ENCODE measurements at places on chromosomes 4 and X.

DNA sequence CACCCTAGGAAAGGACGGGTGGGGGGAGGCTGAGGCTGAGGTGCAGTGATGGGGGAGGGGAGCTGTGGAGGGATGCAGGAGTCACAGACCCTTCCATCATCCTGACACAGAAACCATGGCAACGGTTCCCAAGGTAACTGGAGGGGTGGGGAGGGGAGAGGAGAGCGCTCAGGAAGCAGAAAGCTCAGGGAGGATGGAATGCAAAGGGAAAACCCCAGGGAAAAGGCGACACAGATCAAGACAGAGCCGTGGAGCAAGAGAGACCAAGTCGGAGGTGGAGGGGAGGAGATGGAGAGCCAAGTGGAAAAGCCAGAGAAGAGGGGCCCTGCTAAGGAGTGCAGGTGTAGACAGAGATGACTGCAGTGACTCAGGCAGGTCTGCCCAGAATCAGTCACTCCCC is 14.5 kb downstream of the L1CAM start:
- DNase-seq: no peak

DNA sequence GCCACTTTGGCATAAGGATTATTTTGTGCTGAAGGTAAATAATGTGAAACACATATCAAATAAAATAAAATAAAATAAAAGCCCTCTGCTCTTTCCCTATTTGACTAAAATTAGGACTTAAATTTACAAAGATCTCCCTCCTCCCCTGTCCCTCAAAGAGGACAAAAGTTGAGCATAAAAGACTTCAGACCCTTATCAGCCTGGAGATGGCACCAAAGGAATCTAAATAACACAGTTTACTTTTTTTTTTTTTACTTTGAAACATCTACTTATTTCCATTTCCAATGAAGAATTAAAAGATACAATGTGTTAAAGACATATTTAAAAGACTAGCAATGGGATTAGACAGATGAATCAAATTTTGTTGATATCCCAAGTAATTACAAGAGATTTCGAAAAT is 89.7 kb downstream of the EPHA5 start:
- DNase-seq: no peak

DNA sequence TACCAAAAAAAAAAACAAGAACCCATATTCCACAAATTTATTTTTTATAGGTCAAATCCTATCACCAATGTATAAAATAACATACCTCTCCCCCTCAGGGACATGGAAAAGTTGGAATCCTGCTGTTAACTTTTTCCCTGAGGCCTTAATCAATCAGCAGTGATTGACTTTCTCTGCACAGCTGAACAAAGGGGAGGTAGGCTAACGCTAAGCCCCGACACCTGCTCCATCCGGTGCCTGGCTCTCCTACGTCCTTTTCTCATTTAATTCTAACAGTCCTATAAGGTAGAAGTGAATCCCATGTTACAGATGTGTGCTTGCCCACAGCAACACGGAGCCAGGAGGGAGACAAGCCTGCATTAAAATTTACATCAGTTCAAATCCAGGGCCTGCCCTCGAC is 2.8 kb downstream of the CENPU start:
- no peak for DNase-seq

- no peak for DNase-seq
Measured at GRCh38 chrX:112704187-112704586, 24.4 kb upstream of the LHFPL1 start.

DNA sequence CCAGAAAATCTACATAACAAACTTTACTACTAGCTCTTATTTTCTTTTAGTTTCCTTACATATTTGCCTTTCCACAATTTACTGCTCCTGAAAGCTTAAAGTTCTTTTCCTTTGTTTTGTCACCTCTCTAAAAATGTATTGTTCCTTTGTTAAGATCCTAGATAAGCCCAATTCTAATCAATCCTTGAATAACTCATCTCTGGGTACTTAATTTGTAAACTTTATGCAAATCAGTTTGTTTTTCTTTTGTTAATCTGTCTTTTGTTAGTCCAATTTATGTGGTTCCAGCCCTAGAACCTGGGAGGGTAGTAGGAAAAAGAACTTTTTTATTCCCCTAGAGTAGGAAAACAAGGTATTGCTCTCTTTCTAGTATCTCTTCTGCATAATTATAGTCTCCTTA is 444.7 kb downstream of the PCDH10 start:
- no peak for DNase-seq

GRCh38 chr4:120837656-120838055 is 84.9 kb downstream of the PRDM5 start:
- no peak for DNase-seq

- DNase-seq: no peak
Measured at GRCh38 chrX:120335289-120335688, 24.0 kb upstream of the TMEM255A start.

GRCh38 chr4:20624793-20625374 is 75.4 kb upstream of the PACRGL start:
- no peak for DNase-seq

- no peak for DNase-seq
Measured at GRCh38 chr4:108425988-108426387, 194.4 kb upstream of the RPL34 start.

DNA sequence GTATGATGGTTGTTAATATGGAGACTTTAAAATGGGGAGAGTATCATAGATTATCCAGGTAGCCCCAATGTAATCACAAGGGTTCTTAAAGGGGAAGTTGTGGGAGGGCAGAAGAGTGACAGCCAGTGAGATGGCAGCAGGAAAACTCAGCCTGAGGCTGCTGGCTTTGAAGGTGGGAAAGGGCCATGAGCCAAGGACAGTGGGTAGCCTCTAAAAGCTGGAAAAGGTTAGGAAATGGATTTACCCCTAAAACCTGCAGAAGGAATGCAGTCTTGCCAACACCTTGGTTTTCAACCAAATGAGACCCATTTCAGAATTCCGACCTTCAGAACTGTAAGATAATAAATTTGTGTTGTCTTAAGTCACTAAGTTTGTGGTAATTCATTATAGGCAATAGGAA is 68.8 kb upstream of the BLTP1 start:
- DNase-seq: no peak

GRCh38 chr4:172758586-172759340 is 409.8 kb upstream of the GALNT7 start:
- DNase-seq: no peak

DNA sequence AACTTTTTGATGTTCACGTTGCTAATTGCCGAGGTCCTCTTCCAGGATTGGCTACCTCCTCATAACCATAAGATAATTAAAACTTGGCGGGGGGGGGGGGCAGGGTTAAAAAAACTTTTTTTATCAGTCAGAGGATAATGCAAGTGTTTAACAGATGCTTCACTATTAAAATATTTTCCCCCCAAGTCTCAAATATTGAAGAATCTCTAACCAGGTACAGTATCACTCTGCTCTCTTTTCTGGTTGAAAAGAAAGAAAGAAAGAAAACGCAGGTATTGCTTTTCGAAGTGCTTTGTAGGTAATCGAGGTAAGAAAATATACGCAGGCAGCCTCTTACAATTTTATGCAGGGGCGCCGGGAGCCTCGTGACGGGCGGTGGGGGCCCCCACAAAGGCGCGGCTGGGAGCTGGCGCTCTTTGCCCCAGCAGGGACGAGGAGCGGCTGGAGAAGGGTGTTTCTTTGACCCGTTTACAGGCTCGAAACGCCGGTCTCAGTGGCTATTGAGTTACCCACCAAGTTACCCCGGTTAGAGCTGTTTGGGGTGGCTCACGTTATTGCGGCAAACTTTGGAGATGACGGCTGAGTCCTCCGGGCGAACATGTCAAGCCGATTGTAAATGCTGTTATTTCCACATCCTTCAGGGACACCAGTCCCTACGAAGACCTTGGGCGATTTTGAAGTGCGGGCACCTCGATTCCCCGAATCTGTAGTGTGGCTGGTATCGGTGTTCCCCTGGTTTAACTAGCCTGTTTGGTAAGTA is 477 bp upstream of the HAND2 start:
- no peak for DNase-seq

DNA sequence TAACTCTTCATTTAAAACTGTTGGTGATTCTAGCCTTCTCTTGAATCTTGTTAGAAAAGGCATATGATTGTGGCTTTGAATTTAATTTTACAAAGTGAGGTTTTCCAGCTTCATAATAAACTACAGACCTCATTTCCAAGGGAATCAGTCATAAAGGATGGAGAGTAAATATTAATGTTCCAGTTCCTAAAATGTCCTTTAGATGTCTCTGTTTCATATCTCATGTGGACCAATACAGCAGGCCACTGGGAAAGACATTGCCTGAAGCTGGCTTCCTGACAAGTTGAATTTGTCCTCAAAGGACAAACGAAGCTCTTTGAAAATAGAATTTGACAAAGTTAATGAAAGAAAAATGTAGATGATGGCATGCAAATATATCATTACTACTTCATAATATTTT is 125.4 kb downstream of the ZNF330 start:
- no peak for DNase-seq

- no peak for DNase-seq
Measured at GRCh38 chr4:107265859-107266258, 229.7 kb upstream of the DKK2 start.

DNA sequence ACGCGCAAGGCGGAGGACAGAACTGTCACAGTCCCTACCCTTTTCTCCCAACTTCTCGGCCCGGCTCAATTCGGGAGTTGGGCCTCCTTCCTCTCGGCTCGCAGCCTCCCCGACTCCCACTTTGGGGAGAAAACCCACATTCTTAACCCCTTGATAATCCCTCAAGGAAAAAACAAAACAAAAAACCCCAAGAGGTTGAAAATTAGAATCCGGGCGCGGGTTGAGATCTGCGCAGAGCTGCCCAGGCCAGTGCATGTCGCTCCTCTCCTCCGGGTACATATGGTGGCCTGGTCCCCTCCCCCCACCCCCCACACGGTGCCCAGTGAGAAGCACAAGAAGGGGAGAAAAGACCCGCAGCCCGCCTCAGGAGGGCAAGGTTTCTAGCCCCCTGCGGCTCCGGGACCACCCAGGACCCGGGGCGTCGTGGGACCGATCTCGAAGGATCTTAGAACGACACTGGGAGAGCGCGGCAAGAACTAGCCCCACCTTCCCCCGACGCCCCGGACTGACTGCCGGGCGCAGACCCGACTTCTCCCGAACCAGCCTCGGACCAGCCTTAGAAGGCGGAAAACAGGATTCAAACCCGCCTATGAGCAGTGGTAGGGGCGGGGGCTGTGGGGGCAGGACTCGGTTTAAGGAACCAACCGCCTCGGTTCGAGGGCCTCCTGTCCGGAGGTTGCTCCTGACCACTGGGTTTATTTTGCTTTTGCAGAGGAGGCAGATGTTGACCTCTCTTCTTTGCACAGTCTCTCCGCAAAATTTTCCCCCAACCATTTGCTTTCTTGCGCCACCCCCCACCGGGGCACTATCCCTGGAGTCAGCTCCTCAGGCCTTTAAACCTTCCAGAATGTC is 2.5 kb upstream of the PDGFRA start:
- DNase-seq: no peak

DNA sequence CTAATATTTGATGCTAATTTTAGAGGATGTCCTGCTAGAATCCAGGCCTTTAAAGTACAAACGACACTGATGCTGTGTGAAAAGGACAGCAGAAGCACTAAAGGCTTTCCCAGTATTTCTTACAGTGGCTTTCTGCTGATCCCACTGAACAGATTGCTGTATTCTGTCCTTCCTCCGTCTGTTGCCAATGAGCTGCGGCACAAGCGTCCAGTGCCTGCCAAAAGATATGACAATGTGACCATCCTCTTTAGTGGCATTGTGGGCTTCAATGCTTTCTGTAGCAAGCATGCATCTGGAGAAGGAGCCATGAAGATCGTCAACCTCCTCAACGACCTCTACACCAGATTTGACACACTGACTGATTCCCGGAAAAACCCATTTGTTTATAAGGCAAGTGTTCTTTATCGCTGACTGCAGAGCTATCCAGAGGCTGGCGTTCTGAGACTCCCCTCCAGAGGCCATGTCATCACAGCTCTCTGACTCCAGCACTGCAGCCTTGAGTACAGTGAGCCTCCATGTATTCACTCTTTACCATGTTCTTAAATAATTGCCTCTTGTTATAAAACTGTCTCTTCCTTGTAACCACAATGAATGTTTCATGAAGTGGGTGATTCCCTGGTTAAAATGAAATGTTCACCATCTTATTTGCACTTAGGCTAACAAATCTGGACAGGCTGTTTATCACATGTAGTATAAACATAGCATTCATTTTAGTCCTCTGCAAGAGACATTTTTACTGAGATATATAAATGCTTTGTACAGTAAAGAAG is 43.6 kb downstream of the GUCY1B1 start:
- DNase-seq: no peak

GRCh38 chr4:83197555-83198235 is 83.2 kb upstream of the PLAC8 start:
- no peak for DNase-seq

GRCh38 chr4:1195109-1195671 is 22.8 kb upstream of the SPON2 start:
- DNase-seq: no peak

DNA sequence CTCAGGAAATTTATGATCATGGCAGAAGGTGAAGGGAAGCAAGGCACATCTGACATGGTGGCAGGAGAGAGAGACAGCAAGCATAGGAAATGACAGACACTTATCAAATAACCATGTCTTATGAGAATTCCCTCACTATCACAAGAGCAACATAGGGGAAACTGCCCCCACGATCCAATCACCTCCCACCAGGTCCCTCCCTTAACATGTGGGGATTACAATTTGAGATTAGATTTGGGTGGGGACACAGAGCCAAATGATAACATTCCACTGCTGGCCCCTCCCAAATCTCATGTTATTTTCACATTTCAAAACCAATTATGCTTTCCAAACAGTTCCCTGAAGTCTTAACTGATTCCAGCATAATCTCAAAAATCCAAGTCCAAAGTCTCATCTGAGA is 8.2 kb upstream of the TMA16 start:
- DNase-seq: no peak

DNA sequence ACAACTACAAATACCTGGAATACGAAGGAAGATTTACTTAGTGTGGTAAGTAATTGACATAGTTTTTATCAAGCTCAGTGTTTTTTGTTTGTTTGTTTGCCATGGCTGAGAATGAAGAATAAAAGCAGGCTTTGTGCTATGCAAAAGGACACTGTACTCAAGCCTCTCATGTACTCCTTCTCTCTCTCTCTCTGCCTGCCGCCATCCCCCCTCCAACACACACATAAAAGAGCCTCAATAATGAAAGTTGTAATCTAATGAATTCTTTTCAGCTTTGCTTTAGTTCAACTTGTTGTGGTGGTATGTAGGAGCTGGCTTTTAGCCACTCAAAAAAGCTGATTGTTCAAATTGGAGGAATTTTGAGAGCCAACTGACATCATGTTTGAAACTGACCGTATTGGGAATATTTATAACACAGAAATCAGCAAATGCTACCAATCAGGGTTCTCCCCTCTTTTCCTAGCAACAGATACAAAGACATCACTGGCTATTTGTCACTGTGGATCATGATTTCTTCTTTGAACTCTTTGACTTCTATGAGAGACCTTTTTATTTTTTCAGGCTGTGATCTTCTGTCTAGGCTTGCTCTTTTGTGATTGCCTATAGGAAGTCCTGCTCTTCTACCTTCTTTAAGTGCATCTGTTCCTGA is 1148.8 kb downstream of the RAPGEF2 start:
- DNase-seq: no peak

GRCh38 chrX:71609095-71609750 is 9.1 kb downstream of the CXCR3 start:
- DNase-seq: no peak

GRCh38 chr4:80419946-80420345 is 84.4 kb downstream of the CFAP299 start:
- no peak for DNase-seq

All from CD4-positive, CD25-positive, alpha-beta regulatory T cell (primary cell).